ENCODE measurements at places on chromosomes 12 and 14.

GRCh38 chr12:15543347-15543746, 221.0 kb downstream of the PTPRO start:
- no peak for DNase-seq

GRCh38 chr12:93602897-93603668, 30.6 kb downstream of the SOCS2 start:
- no peak for DNase-seq

- no peak for DNase-seq
These were observed 589.8 kb upstream of the ATP2B1 start for GRCh38 chr12:90298289-90298948.

DNA sequence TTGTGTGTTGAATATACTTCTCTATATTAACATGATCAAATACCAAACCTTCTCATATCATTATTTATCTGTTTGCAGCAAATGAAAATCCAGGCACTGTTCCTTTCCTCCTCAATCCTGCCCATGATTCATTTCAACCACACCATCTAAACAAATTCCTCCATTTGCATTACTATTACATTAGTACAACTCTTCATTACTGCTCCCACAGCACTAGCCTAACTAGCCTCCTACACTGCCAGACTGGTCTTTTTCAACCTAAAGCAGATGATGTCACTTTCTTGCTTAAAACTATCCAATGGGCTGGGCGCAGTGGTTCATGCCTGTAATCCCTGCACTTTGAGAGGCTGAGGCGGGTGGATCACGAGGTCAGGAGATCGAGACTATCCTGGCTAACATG, 117.3 kb upstream of the MYF6 start:
- no peak for DNase-seq

- peak; percentile 48 for DNase-seq
These were observed 130.8 kb upstream of the TRHDE start for GRCh38 chr12:72141381-72141780.

DNA sequence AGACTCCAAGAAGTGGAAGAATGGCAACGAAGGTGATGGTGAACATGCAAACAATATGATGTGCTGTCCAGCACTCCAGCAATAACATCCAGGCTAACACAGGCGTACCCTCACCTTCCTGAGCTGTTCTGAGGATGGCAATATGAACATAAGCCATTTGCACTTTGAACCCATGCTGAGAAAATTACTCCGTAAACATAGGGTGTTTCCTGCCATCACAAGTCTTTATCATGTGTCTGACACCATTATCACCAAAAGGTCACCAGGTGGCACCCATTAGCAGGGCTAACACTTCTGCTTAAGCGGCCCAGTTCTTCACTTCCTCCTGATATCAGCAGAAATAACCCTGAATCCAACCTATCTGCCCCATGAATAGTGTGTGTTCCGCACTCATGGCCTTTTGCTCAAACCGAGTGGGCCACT, 482.8 kb downstream of the MED13L start:
- peak; percentile 52 for DNase-seq

DNA sequence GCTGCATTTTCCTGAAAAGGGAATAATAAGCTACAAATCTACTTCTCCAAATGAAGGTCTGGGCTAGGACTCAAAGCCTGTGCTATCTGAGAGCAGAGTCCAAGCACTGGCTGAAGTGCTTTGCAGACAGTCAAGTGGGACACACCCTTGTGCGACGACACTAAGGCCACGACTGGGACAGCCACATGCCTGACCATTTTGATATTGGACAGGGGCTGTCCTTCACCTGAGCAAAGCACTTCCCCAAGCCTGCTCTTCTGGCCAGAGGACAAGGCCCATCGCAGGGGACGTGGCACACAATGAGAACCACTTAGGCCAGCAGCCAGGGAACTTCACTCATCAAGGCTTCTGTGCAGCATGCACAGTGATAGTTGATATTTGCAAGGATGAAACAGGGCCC, 71.4 kb downstream of the RBM19 start:
- no peak for DNase-seq

DNA sequence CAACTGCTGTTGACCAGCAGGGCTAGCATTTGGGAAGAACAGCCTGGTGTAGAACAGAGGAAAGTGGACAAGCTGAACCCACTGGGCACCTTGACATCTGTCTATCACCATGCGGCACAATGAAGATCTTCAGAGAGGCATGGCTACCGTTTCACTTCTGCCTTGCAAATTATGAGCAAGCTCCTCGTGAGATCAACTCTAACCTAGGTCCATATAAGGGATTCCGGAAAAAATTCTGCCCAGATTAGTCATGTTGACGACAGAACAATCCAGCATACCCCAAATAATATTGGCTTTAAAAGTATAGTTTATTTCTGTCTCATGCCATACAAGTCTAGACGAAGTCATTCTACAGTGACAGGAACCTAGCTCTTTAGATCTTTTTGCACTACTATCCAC, 91.6 kb upstream of the ATF7IP start:
- no peak for DNase-seq

GRCh38 chr12:116697716-116698115, 40.2 kb downstream of the SPRING1 start:
- no peak for DNase-seq

DNA sequence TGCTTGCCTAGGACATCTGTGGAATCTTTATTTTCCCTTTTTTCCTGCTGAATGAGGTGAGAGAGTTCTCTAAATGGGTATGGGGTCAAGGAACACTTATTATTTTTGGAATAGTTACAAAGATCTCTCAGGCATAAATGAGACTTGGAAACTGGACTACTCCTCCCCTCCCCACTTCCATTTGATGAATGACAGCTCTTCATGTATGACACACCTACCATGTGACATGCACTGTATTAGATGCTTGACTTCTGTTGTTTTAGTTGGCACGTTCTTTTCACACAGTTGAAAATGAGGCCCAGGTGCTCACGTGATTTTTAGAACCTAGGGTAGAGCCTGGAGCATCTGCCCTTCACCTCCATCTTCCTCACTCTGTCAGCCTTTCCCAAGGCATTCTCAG, 62.4 kb downstream of the VCPKMT start:
- DNase-seq, result no peak

- no peak for DNase-seq
These were observed 4.7 kb upstream of the TTC7B start for GRCh38 chr14:90820958-90821357.

- DNase-seq, result no peak
These were observed 436.3 kb downstream of the TMTC2 start for GRCh38 chr12:83123039-83123438.

GRCh38 chr14:91405241-91405721, 12.3 kb downstream of the CCDC88C start:
- no peak for DNase-seq

DNA sequence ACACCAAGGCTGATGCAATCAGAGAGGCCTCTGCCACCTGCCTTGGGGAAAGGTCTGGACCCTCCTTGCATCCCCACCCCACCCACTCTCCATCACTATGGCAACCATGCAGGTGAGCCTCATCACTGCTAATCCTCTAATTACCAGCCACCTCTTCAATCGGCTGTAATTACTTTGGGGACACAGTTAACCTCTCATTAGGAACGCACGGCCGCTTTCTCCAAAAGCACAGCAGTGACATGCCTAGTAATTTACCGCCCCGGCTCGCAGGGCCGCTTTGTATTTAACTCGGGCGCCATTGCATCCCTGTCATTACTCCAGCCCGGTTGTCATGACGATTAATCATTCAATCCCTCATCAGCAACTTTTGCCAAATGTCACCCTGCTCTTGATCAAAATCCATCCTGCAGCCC, 36.3 kb upstream of the FAM222A start:
- DNase-seq, result peak; percentile 95

GRCh38 chr14:74569806-74570591, 42.0 kb downstream of the LTBP2 start:
- peak; percentile 61 for DNase-seq

DNA sequence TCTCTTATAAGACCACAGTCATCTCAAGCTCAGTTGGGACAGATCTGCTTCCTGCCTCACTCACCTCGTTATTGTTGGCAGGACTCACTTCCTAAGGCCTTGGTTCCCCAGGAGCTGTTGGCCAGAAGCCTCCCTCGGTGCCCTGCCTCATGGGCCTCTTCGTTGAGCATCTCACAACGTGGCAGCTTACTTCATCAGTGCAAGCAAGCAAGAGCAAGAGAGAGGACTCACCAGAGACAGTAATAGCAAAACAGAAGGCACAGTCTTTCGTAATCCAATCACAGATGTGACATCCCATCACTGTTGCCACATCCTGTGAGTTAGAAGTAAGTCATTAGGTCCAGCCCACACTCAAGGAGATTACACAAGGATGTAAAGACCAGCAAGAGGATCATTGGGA, 5.1 kb upstream of the NUMB start:
- DNase-seq, result peak; percentile 94

DNA sequence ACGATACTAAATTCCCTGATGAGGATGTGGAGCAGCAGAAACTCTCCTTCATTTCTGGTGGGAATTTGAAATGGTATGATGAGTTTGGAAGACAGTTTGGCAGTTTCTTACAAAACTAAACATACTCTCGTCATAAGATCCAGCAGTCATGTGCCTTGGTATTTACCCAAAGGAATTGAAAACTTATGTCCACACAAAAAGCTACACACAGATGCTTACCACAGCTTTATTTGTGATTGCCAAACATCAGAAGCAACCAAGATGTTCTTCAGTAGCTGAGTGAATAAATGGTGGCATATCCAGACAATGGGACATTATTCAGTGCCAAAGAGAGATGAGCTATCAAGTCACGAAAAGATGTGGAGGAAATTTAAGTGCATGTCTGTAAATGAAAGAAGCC, 10.7 kb upstream of the APOLD1 start:
- DNase-seq, result no peak

DNA sequence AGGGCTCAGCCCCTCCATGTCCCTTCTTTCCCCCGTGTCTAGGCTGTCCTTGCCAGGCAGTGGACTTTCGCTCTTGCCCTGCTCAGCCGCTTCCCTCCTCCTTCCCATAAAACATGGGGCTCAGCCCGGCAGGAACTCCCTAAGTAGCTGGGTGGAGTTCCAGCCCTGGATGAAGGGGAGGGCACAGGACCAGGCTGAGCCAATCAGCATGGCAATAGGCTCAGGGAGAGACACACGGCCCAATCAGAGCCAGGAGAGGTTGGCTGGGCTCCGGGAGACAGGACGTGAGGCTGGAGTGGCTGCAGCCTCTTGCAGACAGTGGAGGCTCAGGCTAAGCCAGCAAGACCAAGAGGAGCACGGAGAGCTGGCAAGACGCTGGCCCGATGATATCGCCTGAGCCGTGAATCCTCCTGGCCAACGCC, 54.3 kb downstream of the GALNT9 start:
- peak; percentile 85 for DNase-seq

DNA sequence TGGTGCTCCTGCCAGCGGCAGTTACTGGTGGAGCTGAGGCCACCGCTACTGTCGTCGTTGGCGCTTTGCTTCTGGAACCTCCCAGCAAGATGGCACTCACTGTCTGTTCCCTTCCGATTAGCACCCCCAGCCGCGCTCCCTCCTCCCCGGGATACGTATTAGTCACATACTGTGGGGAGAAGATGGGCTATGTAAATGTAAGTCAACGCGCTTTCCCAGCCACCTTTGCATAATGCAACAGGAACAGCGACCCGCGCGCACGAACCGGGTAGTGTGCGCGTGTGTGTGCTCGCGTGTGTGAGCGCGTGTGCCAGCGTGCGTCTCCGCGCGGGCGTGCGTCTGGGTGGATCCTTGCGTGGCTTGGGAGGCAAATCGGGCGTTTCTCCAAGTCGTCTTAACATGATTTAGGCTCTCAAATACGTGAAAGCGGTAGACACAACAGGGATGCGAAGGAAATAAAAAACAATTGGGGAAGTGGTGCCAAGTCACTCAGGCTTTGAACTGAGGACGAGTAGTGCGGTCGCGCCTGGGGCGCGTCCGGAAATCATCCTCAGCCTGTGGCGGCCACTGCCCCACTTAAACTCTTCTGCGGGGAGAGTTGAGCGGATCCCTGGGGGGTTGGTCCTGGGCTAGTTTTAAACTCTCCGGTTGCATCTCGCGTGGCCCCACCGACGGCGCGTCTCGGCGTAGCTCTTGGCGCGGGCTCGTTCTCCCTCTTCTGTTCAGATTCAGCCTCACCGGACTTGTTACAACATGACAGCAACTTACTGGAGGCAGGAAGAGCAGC, 1.8 kb downstream of the FLRT2 start:
- DNase-seq, result peak; percentile 53

GRCh38 chr12:26971963-26972362, 33.7 kb downstream of the FGFR1OP2 start:
- DNase-seq, result no peak

DNA sequence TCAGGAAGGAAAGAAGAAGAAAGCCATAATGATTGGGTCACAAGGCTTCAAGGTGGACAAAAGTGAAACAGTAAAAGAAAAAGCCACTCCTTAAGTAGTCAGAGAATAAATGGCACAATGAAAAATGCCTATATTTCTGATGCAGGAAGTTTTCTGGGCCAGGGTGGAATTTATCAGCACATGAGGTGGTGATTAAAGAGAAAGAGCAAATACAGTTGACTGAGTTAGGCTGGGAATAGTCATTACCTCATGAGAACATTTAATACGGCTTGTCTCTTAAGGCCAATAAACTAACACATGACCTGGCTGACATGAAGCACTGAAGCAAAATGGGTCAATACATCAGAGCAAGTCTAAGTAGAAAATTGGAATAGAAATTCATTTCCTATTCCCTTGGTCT, 499.7 kb downstream of the TMTC2 start:
- DNase-seq, result no peak

DNA sequence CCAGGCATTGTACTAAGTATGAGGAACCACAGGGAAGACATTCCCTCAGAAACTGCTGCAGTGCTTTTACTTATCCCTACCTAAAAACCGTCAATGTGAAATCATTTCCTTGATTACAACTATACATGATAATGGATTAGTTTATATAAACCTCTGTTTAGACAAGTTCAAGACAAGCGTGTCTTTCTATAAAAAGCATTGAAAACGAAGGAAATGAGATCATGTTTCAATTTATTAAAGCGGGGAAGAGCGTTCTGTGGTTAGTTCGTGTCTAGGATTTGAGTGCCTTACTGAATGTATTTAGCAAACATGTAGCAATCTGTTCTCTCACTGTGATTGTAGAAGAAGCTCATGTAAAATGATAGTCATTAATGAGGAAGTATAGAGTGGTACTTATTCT, 37.5 kb downstream of the GALC start:
- no peak for DNase-seq

DNA sequence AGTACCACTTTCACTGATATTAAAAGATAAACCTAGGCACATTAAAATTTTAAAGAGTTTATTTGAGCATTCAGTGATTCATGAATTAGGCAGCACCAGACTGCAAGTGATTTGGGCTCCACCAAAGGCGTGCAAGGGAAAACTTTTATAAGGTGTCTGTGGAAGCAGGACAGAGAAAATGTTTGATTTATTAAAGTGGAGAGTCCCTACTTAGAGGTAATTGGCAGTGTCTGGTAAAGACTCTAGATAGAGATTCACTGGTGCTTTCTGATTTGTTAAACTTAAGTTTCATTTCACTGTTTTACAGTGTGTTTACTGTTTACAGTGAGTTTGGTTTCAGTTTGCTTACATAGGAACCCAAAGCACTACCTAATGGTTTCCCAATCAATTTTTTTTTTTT, 72.8 kb downstream of the ANKS1B start:
- no peak for DNase-seq
